Activated CD8-positive, alpha-beta memory T cell treated with anti-CD3 and anti-CD28 coated beads for 1 hour (primary cell): ENCODE measurements at places on chromosomes 12 and 14.

- no peak for DNase-seq
Measured at GRCh38 chr12:5096241-5096924, 52.7 kb downstream of the KCNA5 start.

DNA sequence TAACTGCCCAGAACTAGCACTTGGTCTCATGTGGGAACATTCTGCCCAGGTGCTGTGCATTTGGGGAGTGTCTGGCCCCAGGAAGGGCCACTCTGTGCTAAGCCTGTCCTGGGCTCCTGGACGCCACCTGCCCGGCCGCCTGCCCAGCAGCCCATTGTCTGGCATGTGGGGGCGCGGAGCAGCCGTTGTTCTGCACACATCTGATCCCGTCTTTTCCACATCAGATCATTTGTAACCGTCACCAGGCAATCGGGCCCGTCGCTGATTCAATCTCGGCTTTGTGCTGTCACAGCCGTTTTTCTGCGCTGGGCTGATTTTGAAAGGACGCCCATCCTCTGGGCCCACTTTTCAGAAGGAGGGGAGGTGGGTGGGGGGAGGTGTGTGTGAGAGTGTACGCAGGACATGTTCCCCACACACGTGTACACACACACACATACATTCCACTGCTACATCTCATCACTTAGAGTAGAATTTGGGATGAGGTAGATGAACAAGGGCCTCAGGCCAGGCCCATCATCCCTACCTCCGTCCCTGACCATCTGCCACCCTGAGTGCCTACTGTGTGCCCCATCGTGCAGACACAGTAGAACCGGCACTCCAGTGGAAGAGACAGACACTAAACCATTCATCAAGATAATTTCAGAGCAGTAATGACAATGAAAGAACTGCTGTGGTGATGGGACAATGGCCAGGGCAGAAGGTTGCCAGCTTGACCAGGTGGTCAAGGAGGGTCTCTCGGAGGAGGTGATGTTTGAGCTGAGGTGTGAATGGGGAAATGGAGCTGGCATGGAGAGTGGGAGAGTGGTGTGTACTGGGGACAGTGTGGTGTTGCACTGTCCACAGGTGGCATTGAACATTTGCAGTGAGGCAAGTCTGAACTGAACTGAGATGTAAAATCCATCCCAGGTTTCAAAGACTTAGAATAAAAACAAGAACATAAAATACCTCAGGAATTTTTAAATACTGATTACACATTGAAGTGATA lies 19.0 kb downstream of the FAM222A start:
- no peak for DNase-seq

- no peak for DNase-seq
Measured at GRCh38 chr12:49331380-49332222, 5.4 kb downstream of the C1QL4 start.

GRCh38 chr14:56044196-56044595 lies 74.0 kb upstream of the PELI2 start:
- no peak for DNase-seq

DNA sequence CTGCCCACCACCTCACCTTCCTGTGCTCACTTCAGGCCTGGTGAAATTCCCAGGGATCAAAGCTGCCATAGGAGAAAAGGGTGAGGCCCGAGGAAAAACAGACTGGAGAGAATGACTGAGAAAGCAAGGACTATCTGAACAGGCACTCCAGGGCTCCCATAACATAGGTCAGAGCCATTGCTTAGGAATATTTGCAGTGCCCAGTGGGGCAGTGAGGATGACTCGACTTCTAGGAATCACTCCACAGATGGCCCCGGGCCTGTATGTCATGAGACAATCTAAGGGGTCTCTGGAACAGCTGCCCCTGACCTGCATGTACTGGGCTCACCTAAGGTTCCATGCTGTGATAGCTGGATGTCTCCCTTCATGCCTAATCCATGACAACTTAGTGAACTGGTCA lies 51.6 kb downstream of the GPHB5 start:
- no peak for DNase-seq

- DNase-seq = no peak
Measured at GRCh38 chr12:6843118-6843902, 2.6 kb downstream of the GNB3 start.

GRCh38 chr14:73124180-73124894 lies 12.0 kb upstream of the PSEN1 start:
- DNase-seq = no peak

- DNase-seq = no peak
Measured at GRCh38 chr12:107544937-107545336, 140.7 kb upstream of the PWP1 start.

- DNase-seq = no peak
Measured at GRCh38 chr14:51331486-51332367, 91.7 kb downstream of the TMX1 start.

DNA sequence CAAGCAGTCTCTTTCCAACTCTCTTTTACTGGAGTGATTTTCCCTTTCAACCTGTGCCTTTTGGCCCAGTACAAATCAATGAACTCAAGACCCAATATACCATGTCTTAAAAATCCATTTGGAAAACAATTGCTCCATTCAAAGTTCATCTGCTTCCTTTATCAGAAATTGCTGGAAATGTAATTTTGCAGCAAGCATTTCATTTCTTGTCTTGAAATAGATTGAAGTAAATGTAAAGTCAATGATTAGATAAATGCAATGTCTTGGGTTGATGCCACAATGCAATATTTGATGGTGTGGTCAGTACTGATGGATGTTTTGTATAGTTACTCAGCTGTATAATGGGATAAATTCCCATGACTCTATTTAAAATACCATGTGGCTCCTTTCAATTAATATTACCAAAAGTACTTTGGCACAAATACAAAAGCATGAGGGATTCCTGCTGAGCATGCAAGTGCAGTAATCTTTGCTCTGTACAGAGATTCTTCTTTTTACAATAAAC lies 707.7 kb upstream of the NOVA1 start:
- no peak for DNase-seq

DNA sequence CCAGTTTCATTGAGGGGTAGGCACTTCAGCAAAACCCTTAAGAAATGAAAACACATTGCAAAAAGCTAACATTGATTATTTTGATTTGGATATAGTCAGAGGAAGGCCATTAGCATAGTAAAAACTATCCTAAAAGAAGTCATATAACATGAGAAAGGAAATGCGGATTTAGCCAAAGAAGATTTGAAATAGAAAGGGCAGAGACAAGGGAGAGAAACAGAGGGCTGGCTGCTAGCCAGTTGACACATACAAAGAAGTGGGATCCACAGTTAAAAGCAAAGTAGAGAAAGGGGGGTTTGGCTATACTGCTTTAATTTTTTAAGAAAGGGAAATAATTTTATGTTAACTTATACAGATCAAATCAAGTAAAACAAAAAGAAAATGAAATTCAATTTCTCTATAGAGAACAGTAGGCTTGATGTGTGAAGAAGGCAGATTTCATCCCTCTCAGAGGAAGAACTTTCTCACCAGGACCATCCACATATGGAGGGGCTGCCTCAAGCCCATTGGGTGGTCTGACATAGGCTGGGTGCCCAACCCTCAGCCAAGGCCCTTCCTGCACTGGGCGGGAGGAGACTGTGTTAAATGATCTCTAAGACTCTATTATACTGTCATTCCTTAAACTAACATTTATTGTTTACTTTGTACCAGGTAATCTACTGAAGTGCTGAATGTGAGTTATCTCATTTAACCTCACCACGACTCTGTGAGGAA lies 420.3 kb downstream of the CCDC91 start:
- no peak for DNase-seq

GRCh38 chr12:51240971-51241370 lies 2.3 kb downstream of the DAZAP2 start:
- DNase-seq = no peak

- no peak for DNase-seq
Measured at GRCh38 chr14:32561520-32561919, 232.4 kb downstream of the AKAP6 start.

GRCh38 chr12:26276709-26277108 lies 81.3 kb downstream of the SSPN start:
- DNase-seq = no peak
